ENCODE measurements at places on chromosomes 3 and 15.

- no peak for DNase-seq
Measured at GRCh38 chr3:179450261-179450701, 989 bp downstream of the GNB4 start.

DNA sequence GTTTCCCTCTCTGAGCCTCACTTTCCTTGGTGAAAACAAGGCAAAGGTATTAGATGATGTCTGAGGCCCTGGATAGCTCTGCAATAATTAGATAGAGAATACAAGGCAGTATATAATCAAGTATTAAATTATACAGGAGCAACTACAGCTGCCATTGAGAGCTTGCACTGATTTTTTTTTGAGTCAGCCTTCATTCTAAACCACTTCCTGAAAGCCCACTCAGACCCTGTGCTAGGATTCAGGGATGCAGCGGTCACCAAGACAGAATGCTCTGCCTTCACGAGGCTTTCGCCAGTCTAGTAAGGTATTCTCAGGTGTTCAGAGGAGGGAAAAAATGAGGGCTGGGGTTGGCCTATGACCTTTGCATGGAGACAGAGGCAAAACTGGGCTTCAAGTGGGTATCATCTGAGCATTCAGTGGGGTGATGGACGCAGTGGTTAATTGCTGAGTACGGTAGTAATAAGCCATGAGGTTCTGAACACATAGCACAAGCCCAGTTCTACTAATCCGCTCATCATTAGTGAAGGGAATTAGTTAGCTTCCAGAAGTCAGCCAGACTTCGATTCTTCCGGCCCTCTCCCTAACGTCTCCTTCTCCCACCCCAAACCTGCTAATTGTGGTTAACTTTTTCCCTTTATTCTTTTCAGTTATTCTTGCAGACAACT lies 3.6 kb downstream of the VGLL4 start:
- DNase-seq: no peak

DNA sequence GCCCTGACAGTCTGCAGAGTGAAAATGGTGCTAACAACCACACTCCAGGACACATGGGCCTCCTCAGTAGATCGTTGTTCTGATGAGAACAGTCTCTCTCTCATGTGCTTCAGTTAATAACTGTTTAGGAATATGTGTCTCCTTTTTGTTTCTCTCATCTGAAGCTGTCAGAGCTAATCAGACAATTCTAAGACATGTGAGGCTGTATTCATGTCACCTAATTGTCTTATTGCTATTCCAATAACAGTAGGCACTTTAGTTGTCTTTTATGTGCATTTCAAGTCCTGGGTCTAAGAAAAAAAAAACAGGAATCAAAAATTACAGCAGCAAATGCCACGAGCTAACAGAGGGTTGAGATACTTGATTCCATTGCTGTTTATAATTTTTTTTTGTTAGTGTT lies 89.1 kb downstream of the WDR49 start:
- no peak for DNase-seq

DNA sequence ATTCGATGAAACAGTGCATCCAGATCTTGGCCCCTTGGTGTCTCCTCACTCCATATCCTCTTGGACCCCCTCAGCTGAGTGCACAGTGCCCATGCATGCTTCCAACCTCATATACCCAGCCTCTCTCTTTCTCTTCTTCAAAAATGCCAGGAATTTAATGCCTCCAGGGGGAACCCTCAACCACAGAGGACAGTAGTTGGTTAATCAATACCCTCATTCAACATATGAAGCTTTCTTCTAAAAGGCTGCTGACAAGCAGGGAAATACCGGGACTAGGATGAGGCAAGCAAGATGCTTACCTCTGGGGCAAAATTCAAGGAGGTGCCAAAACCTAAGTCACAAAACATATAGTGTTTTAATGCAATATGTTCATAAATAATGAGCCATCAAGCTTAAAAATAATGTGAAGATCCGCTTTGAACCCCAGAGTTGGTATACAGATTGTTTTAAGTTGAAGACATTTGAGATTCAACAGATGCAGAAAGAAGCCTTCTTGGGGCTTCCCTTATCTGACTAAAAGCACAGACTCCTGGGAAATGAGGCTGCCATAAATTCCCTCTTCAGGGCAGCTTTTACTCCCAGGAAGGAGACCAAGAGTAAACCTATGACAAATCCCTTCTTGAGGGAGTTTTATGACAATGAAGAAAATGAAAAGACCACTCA lies 48.2 kb upstream of the FHIT start:
- no peak for DNase-seq

DNA sequence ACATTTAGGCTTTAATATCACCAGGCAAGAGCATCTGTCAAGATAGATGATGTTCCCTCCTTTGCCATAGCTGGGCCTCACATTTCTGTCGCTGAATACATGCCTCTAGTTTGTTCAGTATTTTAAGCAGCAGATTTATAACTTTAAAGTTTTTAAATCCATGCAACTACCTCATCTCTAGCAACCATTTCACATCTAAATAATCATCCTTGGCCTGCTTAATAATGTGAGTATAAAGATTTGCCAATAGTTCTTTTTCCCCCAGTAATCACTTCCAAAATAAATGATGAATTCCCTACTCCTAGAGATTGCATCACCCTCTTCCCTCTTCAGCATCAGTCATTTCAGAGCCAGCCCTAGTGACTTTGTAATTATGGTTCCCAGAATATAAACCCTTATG lies 36.2 kb upstream of the FILIP1L start:
- no peak for DNase-seq
